Sciatic nerve (tissue), 2 donors: ENCODE measurements at places on chromosomes 3 and 15. TPM values are rescaled to one million over a fixed set of nuclear protein-coding genes. Genes with fewer than 3 reads are reported as not detected.

Gene NT5DC2
- 78.3 TPM for total RNA-seq

Gene SPTBN5
- 35.0 TPM for total RNA-seq

Gene WDR76
- total RNA-seq = 5.1 TPM

Gene PRR20G
- not detected for total RNA-seq

Gene CYP8B1
- not detected for total RNA-seq

Gene GOLGA6D
- 0.18 TPM for total RNA-seq

Gene WDR49
- 1.3 TPM for total RNA-seq

Gene RASL12
- total RNA-seq = 23.0 TPM

Gene ACAN
- 2.7 TPM for total RNA-seq

Gene PRKCD
- total RNA-seq = 30.3 TPM

Gene PLSCR2
- 0.71 TPM for total RNA-seq

Gene WNT7A
- not detected for total RNA-seq

Gene TMEM266
- 0.22 TPM for total RNA-seq

Gene CAND2
- 16.8 TPM for total RNA-seq
